ENCODE measurements at places on chromosomes 1 and 21.

- DNase-seq, result no peak
Observed at GRCh38 chr1:101588677-101589076, 351.9 kb downstream of the S1PR1 start.

GRCh38 chr1:2356401-2356800 lies 35.0 kb downstream of the MORN1 start:
- no peak for DNase-seq

DNA sequence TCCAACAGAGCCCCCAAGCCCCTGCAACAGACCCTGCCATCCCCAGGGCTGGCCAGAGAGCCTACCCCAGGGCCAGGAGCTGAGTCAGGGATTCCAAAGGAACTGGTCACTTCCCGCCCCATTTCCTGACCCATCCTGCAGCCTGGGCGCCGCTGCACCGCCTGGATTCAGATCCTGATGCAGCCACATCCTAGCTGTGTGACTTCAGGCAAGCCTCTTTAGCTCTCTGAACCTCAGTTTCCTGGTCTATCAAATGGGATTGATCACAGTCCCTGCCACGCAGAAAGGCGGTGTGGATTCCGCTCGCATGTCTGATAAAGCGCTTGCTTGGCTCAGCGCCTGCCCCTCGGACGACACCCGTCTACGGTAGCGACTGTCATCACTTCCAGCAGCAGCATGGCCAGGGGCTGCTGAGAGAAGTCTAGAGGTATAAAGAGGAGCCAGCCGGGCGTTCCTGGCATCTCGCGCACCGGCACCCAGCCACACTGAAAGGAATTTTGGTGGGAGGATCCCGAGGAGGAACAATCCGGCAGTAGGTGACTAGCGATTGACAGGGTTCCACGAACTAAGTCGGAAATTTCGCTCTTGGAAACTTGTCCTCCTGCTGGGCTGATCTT lies 10.1 kb downstream of the EPHA2 start:
- peak; percentile 51 for DNase-seq

GRCh38 chr1:105027838-105028471 lies 1278.3 kb downstream of the AMY1C start:
- no peak for DNase-seq

DNA sequence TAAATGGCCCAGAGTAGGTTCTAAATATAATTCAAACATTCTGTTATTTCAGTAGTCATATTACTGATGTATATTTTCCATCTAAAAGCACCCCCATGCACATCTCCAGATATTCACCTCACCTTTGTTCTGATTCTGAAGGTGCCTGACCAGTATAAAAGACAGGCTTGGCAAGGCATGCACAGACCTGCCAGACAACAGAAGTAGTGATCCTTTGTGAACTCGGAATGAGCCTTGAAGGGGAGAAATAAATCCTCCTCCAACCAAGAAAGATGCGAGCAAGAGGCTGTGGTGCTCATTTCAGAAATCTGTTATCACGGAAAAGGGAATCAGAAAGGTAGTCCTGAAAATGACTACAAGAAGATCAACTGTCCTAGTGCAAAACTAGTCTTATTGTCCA lies 287.3 kb downstream of the VAV3 start:
- no peak for DNase-seq

- DNase-seq, result no peak
Observed at GRCh38 chr1:55868026-55868425, 652.9 kb upstream of the USP24 start.

- peak; percentile 90 for DNase-seq
Observed at GRCh38 chr1:161068306-161069234, 1.1 kb downstream of the ARHGAP30 start.

DNA sequence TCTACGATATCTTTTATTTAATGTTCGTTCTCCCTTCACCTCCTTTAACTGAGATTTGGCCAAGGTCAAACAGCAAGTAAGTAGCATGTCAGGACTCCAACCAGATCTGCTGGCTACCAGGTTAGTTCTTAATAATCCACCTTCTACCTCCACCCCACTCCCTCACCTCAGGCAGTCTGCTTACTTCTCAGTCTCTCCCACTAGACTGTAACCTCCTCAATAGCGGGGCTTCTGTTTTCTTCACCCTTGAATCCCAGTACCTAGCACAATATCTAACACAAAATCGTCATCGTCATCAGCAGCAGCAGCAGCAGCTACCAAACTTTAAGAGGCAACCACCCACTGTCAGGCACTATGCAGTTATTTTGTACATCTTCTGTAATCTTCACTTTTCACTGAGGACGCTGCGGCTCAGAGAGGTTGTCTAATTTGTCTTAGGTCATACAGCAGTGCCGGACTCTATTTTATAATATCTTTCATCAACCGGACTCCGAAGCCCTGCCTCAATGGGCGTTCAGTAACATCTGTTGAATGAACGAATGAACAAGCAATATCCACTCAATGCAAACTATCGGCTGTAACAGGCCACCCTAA lies 859 bp upstream of the MAGI3 start:
- DNase-seq, result no peak

DNA sequence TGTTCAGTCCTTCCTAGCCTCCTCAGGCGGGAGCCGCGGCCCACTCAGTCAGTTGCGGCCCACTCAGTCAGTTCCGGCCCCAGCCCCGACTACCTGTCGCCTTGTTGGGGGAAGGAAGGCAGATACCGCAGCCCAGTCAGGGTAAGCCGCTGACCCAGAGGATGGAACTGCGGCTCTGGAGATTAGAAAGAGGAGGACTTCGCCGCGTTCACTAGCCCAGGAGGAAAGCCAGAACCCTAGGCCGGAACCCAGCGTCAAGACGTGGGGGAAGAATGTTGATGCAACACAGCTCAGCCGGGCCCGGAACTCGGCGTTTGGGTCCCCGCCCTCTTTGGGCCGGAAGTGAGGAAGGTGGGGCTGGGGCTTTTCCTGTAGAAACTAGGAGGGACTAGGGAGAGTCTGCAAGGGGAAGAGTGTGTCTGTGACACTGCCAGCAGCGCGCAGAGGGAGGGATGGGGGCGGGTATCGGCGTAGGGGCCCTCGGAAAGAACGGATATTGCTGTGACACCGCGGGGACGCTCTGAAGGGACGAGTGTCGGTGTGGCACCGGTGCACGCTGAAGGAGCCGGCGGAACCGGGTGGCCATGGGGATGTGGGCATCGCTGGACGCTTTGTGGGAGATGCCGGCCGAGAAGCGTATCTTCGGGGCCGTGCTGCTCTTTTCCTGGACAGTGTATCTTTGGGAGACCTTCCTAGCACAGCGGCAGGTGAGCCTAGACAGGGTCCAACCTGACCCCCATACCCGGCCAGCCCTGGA lies at the start of gene ZMPSTE24:
Gene ZMPSTE24, plus strand, starts transcription at position 549 of the 757 bp plus-strand sequence. Its CDS starts 36 bp downstream, at position 585.
- peak; percentile 98 for DNase-seq

GRCh38 chr1:228277491-228278431 lies 69.9 kb downstream of the OBSCN start:
- no peak for DNase-seq

DNA sequence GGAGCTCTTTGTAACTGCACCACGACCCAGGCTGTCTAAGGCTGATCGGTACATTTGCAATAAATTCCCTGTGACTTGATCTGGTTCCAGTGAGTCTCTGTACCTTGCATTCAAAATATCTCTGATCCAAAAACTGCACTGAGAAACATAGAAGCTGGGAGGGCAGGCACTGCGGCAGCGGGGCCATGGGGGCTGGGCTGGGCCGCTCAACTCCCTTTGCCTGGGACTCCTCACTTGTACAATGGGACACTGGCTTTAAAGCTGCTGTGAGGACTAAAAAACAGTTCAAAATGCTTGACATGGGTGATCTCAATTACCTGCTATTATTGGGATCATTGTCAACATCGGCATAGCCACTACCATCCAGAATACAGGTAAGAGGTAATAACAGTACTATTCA lies 644.0 kb downstream of the AJAP1 start:
- no peak for DNase-seq

DNA sequence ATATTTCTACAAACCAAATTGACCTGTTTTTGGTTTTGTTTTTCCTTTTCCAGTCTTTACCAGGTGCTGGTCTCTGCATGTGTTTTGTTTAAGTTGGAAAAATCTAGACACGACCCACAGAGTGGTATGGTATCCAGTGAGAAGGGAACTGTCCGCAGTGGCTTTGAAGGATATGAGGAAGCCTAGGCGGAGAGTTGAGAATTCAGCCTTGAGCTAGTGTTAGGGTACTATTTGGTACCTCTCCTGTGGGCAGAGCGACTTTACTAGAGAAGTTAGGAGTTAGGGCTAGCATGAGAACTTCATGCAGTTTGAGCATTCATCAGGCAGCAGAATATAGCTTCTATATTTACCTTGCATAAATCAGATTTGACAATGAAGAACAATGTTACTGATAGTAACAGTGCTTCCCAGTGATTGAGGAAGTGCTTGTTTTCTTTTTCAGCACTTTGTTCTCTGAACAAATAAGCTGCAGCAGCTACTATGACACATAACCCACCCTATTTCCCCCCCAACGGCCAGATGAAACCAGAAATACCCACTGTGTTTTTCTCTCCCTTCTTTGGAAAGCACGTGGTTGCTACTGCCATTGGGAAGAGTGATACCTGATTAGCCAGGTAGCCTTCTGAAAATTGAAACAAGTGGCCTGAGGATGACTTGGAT lies 19.0 kb downstream of the MRPS6 start:
- no peak for DNase-seq

- DNase-seq, result no peak
Observed at GRCh38 chr1:107930292-107930691, 34.7 kb downstream of the VAV3 start.

DNA sequence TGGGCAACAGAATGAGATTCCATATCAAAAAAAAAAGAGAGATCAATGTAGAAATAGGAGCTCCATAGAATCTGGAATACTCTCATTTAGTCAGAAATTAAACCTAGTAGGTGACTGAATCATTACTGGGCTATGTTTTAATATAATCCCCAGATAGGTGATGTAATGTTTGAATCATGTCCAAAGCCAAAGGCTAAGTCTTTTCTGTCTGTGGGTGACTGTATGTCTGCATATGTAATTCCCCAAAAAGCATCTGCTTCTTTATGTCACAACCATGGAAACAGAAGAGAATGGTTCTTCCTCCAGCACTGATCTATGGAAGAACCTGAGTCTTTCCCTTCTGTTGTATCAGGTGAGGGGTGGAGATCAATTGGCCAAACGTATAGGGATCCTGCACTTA lies 5.8 kb downstream of the LAMC2 start:
- no peak for DNase-seq

DNA sequence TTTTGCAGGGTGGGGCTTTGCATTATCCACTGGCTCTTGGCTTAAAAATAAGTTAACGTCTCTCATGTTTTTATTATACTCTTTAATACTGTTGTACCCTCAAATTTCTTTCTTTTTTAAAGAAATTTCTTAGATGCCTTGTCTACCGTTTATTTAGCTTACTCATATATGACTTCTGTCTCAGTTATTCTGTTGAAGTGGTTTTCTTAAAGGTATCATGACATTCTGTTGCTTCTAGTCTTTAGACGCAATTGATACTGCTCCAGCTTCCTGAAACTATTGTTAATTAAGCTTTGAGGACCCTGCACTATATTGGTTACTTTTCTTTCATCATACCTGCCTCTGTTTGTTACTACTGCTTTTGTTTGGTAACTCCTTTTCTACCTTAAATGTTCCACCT lies 11.7 kb downstream of the PKN2 start:
- DNase-seq, result no peak

DNA sequence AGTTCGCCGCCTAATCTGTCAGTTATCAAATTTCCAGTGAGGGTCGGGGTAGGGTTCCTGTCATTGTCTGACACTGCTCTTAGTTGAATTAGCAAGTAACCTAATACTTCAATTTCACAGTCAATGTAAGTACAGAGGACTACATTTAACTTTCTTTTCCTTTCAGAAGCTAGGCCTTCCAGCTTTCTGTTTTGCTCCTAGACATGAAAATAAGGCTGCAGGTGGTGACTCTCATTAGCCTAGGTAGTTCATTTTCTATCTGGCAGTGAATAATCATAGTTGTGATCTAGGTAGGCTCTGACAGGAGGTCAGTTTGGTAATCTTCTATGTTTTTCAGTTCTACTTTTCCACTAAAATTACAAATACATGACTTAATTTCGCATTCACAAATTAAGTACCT lies 783.1 kb downstream of the MRPL39 start:
- no peak for DNase-seq

GRCh38 chr1:76862447-76862846 lies 4.8 kb upstream of the ST6GALNAC5 start:
- no peak for DNase-seq

DNA sequence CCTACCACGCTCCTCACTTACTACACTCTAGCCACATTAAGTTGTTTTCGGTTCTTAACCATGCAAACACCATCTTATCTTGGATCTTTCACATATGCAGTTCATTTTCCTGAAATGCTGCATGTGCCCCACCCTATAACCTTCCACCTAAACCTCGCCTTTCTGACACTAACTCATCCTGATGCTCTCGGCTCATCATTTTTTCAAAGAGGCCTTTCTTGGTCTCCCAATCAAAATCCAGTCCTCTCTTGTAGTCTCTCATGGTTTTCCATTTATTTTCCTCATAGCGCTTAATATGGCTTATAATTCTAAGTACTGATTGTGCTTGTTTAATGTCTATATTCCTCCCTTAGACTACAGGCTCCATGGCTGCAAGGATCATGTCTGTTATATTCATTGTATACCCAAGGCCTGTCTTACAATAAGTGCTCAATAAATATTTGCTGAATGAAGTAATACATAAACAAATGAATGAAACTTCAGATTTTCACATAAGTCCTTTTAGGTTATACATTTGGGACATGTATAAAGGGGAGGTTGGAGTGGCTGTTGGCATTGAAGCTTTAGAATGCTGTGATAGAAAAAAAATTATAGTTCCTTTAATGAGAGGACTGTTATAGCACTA lies 79.2 kb upstream of the CDC42BPA start:
- no peak for DNase-seq

GRCh38 chr1:201245082-201245481 lies 38.2 kb upstream of the PKP1 start:
- no peak for DNase-seq

GRCh38 chr21:34973685-34974084 lies 75.4 kb downstream of the RUNX1 start:
- DNase-seq, result peak; percentile 55

DNA sequence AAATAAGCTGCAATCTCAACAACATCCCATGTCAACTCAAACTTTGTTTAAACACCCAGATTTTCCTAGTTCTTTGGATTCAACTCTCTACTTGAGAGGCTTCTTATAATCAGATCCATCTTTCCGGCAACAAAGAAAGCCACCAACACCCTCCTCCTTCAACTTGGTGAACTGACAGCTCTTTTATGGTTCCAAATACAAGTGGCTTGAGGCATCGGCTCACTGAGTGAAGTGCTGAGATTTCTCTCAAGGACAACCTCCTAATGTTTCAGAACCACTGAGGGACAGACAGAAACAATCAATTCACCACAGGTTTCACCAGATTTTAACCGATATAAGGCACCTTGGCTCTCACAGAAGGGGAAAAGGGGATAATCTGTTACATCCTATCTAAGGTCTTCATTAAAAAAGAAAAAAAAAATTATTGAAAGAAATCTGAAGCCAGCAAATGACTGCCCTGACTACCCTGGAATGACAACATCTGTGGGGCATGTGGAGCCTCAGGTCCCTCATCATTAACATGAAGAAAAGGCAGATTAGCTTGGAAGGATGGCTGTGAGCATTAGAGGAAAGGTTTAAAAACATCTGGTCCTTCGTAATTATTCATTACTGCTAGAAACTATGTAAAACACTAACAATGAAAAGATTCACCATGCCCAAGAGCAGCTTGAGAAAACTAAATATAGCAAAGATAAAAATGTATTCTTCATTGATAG lies 50.9 kb downstream of the PTPN14 start:
- no peak for DNase-seq

GRCh38 chr1:17212487-17213121 lies 7.7 kb downstream of the PADI1 start:
- DNase-seq, result peak; percentile 83

All from hematopoietic multipotent progenitor cell treated with erythropoietin and hydrocortisone succinate and interleukin-3 and kit ligand, for 6 days (in vitro differentiated cells).